Activated T-cell treated with anti-CD3 and anti-CD28 coated beads, Interleukin-2, amount 50 U/mL, for 48 hours (primary cell): ENCODE measurements at places on chromosomes 5 and 9.

- no peak for DNase-seq
Observed at GRCh38 chr5:159819591-159820411, 96.5 kb upstream of the ADRA1B start.

- no peak for DNase-seq
Observed at GRCh38 chr9:70297141-70297540, 38.4 kb downstream of the SMC5 start.

DNA sequence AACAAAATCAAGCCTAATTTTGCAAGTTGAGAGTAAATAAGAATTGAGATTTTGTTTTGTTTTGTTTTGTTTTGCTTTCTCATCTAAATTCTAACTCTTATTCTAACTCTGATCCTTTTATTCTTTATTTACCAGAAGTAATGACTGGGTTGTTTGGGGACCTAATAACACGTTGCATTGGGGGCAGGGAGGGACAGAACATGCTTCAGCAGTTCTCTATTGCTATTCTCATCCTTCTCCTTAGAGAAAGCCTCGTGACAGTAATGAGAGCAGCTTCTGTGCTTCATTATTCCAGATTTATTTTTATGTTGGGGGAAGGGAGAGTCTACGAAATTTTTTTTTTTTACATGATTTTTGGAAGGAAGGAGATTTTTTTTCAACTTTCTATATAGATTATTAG lies 21.1 kb downstream of the CPEB4 start:
- DNase-seq: no peak

DNA sequence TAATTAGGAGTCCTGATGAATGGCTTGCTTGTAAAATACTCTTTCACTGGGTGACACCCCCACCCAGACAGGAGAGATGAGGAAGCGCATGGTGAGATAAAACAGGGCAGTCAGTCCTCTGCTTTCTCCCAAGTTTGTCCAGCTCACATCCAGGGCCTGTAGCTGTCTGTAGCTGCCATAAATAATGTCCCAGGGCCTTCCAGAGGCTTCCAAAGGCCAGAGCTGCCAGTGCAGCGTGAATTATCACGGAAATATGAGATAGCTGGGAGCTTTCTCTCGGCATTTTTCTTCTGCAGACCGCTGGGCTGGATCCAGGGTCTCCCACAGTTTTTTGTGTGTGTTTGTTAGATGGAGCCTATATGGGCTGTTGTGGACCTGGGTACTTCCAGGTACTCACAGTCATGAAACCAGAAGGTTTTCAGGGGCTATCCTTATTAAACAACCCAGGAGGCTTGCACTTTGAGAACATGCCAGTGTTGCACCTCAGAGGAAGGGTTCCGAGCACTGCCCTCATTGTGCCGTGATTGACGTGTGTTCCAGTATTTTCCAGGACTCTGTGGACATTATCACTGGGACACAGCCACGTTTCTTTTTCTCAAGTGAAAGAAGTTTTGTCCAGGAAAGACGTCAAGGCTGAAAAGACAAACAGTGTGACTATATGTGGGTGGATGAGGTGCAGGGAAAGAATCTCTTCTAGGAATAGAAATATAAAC lies 117.5 kb downstream of the FGF1 start:
- DNase-seq: no peak

GRCh38 chr9:20373263-20373662 lies 249.0 kb downstream of the MLLT3 start:
- no peak for DNase-seq

DNA sequence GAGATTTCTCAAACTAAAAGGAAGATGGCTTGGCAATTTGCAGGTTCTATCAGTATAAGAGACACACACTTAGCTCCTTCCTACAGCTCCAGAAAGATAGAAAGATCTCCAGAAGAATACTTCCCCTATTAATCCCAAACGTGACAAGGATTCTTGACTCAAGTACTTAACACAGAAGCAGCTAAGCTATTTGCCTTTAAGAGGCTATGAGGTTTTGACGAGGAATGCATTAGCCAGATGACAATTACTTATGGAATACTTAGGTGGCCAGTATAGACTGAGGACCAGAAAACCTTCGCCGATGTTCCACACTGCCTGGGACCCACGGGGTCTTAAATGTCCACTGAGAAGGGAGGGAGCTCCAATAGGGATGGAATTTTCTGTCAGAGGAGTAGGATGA lies 340.5 kb upstream of the KIF2A start:
- DNase-seq: no peak

- no peak for DNase-seq
Observed at GRCh38 chr5:132778129-132778528, 1.1 kb upstream of the SEPTIN8 start.

- DNase-seq: no peak
Observed at GRCh38 chr5:98564836-98565235, 208.6 kb upstream of the RGMB start.

DNA sequence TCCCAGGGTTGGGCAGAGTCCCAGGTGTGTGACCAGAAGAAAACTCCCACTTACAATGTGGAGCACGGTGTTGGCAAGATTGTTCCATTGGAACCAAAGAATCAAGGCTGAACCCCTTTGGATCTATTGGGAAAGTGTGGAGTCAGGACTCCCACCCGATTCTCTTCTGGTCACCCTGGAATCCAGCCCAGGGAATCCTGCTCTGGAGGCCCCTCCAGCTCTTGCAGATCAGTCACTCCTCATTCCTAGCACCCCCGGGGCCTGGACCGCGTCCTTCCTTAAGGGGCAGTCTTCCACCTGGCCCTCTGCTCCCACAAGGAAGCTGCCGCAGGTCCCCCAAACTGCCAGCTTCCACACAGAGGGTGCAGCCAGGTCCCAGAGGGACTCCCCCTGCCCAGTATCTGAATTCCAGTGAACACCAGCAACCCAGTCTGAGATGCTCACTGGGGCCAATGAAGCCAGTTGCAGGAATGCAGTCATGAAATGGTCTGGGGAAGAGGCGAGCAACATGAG lies 170.1 kb downstream of the GADD45G start:
- no peak for DNase-seq

DNA sequence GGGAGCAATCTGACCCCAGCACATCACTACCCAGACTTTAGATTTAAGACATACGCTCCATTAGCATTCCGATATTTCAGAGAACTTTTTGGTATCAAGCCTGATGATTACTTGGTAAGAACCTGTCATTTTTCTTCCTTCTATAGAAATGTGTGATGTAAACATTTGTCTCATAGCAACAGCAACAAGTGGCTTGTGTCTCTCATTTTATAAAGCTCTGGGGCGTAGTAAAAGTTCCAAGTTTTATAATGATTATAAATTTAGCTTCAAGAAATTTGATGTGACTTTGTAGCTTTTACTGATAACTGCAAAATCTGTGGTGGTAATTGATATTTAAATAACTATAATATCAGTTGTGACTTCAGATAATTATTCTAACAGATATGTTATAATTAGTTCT lies 137.2 kb downstream of the PRKACG start:
- DNase-seq: no peak

- DNase-seq: no peak
Observed at GRCh38 chr9:130311408-130312140, 46.0 kb downstream of the HMCN2 start.

DNA sequence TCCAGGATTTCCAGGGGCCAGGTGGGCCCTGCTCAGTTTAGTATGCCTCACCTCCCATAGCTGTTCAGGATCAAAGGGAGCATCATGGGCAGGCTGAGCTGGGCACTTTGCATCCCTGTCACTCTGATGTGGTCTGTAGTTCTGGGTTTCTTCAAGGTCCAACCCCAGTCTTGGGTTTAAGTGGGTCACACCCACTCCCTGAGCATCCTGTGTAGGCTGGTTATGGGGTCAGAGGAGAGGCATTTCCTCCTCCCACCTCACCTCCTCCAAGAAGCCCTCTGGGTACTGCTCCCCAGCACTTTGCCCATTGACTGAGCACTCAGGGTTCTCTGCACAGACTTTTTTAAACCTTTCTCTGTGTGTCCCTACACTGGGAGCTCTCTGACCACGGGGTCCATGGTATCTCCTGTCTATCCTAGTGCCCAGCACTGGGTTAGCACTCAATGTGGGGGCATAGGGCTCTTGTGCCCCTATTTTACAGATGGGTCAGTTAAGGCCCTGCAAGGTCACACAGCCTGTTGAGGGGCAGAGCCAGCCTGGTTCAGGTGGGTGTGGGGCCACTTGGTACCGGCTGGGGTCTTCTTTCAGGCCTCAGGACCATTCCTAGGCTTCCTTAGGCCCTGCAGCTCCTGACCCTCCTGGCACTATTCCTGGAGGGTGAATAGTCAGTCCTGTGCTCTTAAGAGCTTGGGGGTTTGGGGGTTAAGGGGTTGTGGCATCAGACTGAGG lies 19.0 kb downstream of the CXXC5 start:
- DNase-seq: no peak

- no peak for DNase-seq
Observed at GRCh38 chr5:79577693-79578092, 34.5 kb upstream of the TENT2 start.

DNA sequence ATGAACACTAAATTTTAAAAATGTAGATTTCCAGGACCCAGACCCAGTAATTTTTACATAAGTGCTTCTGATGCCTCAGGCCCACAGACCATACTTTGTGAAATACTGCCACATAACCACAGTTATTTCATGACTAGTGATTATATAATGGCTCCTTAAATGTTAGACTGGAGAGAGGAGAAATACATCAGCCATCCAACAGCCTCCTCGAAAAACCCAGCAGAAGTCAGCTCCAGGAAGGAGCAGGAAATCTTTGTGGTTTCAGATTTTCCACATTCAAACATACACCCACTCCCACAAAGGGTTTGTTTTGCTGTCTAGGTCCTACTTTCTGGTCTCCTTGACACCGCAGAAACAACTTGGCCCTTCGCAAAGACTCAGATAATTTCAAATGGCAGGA lies 455.2 kb downstream of the DTWD2 start:
- DNase-seq: no peak

- no peak for DNase-seq
Observed at GRCh38 chr5:108541836-108542235, 159.9 kb upstream of the FBXL17 start.

DNA sequence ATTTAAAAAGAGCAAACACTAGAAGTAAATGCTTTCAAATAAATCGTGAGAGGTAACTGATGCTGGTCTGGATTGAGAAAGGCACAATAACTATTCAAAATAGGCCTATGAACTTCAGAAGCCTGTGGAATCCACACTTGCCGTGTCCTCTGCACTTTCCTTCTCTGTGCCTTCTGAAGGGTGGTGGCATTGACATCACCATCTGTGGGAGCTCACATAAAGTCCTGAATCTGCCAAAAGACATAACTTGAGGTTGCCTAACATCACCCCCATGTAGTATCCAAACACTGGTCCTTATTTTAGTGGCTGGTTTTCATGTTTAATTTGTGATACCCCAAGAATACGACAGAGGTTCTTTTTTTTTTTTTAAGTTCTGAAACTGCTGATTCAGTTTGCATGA lies 59.8 kb downstream of the IRF1 start:
- DNase-seq: peak; percentile 11

DNA sequence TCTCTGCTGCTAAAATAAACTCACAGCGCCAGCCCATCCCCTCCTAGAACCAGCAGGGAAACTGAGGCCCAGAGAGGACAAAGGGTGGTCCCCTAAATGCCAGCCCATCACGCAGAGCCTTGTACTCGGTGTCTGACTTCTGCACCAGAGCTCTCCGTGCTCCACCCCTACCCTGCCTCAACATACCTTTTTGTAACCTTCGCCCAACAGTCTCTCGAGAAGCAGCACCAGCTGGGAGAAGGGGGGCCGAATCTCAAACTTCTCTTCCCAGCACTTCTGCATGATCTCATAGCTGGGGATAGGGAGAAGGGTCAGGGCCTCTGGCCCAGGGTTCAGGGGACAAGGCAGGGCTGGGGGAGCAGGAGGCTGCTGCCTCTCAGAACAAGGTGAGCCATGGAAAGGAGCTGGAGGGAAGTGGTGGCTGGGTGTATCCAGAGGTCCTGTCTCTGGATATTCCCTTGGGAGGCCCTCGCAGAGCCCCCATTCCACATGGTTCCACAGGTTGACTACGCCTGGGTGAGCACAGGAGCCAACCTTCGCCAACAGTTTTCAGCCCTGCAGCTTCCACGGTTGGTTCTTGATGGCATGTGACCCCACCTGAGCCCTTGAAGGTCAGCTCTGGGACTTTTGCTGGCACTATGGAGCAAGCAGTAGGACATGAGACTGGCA lies 32.3 kb upstream of the CSF1R start:
- DNase-seq: no peak

DNA sequence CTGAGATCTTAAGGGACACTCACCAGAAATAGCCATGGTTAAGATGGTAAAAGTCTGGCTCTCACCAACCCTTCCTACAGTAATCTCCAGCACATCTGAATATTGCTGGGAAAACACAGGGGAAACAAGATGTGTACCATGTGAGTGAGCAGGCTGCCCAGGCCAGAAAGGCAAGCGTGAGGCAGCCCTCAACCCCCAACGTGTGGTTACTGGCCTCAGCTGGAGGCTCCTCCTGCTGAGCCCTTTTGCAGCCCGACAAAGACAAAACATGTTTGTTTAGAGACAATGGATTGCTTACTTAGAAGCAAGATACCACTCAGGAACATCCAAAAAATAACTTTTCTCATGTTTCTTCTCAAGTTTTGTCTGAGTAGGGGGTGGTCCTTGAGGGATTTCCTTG lies 16.6 kb downstream of the ZFP62 start:
- peak; percentile 4 for DNase-seq

GRCh38 chr5:172958331-172959046 lies 735 bp upstream of the RPL26L1 start:
- peak; percentile 82 for DNase-seq

DNA sequence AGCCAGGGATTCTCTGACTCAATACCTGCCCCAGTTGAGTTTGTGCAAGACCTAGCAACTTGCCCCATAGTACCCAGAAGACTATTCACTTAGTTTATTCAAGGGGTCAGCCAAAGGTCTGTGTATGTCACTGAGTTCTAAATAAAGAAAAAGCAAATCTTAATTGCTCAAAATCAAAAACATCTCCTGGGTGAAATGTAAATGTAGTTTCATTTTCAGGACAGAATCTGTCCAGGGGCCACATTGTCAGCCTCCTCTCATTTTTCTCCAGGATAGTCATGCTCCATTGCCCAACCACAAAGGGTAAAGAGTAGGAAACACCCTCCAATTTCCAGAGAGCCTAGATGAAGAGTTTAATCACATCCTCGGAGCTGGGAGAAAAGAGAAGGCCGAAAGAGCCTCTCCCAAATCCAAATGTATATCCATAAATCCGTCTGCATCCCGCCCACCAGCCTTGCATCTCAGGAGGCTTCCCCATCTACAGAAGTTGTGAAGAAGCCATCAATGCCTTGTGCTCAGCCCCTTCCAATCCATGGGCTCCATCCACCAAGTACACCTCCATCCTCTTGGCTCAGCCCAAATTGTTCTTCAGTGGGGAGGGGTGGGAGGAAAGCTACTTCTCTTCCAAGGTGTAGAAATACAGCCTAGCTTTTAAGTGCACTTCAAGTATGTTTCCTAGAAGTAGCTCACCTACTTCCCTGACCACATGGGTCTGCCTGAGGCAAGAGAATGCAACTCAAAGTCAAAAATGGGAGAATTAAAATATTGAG lies 26.9 kb downstream of the ADAM19 start:
- no peak for DNase-seq

DNA sequence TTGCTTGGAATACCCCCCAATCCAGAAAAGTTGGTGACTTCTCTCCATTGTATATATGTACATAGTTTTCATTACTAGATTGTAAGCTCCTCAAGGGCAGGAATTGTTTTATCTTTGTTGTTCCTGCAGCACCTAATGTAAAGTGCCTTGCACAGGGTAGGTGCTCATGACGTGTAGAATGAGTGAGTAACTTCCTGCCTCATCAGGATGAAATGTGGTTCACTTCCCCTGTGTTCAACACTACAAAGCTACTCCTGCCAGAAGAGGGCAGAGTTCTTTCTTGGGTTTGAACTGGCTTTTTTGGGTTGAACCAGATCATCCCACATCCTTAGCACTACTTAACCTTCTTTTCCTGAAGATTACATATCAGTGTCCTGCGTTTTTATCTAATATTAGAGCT lies 23.9 kb downstream of the GTF3C4 start:
- no peak for DNase-seq
